AG20443 (cell line): ENCODE measurements at places on chromosomes 11 and 22.

DNA sequence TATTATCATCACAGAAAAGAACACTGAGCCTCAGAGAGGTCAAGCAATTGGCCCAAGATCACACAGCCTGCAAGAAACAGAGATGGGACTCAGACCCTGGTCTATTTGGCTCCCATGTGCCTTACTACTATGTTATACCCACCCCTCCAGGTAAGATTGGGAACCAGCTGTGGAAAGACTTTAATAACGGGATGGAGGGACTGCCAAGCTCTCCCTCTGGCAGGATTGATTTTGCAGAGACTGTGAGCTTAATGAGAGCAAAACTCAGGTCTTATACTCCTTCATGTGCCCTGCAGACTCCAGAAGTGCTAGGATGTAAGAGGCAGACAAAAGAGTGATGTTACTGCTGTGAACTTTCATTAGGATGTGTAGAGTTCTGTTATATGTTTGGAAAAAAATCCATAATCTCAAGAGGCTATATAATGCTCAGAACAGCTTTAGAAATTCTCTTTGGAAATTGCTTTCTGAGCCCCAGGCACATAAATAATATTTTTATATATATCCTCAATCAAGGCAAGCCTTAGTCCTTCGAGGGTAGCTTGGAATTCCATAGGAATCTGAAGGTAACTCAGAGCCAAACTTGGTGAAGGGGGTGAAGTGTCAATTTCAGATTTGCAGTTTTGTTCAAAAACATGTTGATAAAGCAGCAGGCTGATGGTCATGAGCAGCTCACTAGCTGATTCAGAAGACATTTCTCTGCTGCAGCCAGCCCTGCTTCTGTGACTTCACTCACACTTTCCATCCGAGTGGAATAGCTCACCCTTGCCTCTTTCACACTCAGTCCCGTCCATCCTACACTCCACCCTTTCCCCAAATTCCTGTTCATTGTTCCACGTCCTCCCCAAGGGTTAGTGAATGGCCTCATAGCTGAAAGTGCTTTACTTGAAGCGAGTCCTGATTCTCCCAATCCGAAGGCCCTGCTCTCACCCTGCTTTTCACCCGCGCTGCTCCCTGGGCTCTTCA is 188.8 kb downstream of the SNX19 start:
- DNase-seq: no peak

DNA sequence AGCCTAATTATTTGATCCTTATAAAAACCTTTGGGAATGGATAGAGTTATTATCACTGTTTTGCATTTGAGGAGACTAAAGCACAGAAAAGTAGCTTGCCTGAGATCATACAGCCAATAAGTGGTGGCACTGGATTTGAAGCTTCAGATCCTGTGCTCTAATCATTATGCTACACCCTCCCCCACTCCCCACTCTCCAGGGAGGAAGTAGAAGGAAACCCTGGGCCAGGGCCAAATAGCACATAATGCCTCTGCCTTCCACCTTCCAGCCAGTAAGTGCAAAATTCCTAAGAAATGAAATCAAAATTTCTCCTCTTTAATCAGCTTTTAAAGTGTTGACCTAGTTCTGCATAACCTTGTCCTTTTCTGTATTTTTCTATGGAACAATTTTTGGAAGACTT is 61.6 kb downstream of the SIK2 start:
- peak; percentile 16 for DNase-seq

DNA sequence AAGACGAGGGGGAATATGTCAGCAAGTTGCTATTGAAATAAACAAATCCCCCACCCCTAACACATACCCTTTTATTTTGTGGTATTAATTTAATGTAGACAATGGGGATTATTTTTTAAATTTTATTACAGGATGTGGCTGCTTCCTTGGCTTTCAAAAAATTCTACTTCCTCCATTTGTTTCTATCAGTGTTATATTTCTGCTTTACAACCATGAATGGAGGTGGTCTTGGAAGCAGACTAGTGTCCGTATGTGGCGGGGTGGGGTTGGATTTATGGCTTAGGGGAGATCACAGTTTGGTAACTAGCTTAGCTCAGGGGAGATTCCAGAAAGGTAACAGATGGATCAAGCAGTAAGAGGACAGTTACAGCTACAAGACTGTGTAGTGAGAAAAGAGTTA is 39.3 kb upstream of the PICALM start:
- no peak for DNase-seq

- no peak for DNase-seq
These were observed 11.9 kb downstream of the CLPB start for GRCh38 chr11:72422414-72422813.

- peak; percentile 55 for DNase-seq
These were observed 21.2 kb downstream of the PLAAT3 start for GRCh38 chr11:63592975-63593395.

DNA sequence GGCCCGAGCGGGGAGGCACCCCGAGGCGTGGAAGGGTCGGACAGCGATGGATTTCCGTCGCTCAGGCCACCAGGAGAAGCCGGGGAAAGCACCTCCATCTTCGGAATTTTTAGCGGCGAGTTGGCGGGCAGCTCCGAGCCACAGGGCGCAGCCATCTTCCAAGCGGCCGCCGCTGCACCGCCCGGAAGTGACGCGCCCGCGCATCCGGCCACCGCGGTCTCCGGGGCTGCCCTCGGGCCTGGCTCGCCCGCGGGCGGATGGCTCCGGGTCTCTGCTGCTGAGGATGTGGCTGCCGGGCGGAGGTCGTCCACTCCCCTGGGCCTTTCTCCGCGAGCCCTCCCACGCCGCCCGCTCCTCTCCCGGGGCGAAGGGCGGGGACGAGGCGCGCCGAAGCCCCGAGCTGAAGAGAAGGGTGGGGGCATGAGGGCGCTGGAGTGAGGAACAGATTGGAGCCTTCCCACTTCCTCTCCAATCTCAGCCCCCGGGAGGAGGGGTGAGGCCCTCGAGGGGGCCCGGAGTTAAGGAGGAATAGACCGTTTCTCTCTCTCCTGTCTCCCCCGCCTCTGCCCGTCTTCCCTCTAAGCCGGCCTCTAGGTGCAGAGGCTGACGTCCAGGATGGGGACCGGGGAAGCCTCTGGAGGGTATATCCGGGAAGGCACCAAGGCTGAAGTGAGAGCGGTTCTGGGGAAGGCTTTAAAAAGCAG is at the start of gene MSANTD2:
TSS of gene MSANTD2 (minus strand) at position 181 of the 704 bp plus-strand sequence. CDS start at position 155, 26 bp downstream.
- DNase-seq: peak; percentile 92

GRCh38 chr11:45374653-45375059 is 88.5 kb upstream of the SYT13 start:
- no peak for DNase-seq

DNA sequence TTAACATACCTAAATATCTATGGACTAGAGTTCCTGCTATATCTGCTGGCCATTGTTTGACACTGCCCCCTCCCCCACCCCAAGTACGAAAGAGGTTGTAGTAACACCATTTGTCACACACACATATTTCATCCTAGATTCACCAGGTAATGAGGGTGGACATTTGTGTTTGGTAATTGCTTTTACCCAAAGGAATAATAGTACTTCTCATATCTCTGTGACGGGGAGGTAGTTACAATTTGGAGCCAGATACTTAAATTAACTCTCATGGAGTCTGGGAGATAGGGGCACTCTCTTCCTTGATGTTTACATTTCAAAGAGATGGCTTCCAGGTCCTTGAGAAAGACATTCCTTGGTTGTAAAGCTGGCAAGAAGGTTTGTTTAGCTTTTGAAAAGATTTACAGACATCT is 38.7 kb downstream of the REXO2 start:
- DNase-seq: no peak

DNA sequence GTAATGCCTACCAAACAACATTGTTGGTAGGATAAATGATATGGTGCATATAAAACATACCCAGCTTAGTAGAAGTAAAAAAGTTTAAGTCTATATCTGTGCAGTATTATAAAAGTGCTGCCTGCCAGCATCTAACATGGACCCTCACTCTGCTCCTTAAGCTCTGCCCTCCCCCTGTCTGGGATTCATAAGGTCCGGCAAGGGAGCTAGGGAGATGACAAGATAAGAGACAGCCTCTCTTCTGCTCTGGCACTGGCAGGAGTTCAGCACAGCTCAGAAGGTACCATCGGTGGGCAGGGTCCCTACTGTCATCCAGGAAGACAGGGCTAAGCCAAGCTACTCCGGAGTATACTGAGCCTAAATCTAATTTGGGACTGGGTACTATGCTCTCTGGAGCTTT is 42.8 kb downstream of the TRIM66 start:
- no peak for DNase-seq

DNA sequence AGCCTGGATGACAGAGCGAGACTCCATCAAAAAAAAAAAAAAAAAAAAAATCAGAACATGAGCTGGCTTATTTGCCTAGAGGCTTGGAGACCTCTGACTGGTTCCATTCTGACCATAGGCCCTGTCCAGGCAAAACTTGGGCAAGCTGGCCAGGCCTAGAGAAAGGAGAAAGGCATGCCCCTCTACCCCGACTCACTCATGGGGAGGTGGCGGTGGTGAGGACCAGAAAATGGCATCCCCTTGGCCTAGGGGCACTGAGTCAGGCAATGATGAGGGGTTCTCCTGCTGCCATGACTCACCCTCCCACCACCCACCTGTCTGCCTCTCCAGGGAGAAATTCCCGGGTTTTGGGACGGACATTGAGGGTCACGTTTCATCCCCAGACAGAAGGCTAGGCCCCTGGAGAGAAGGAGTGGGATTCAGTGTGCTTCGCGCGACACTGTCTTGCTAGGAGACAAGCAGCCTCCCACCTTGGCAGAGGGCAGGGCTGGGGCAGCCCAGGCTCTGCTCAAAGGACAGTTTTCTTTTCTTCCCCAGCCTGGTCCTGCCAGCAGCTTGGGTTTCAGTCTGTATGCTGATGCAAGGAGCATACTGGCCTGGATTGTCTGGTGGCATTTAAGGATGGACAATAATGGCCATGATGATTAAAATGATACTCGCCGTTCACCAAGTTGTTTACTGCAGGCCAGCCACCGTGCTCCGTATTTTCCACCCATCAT is 17.2 kb downstream of the TOB2 start:
- DNase-seq: no peak

- peak; percentile 29 for DNase-seq
These were observed 4.6 kb downstream of the APOL4 start for GRCh38 chr22:36197065-36197440.

- no peak for DNase-seq
These were observed 176.6 kb downstream of the ADAMTS15 start for GRCh38 chr11:130624971-130625544.
